ENCODE measurements at places on chromosomes 7 and 10.

GRCh38 chr10:119371704-119372663 lies 164.6 kb downstream of the GRK5 start:
- no peak for DNase-seq

GRCh38 chr10:106935978-106936451 lies 228.5 kb downstream of the SORCS1 start:
- DNase-seq, result peak; percentile 33

- DNase-seq, result no peak
Observed at GRCh38 chr7:29924684-29925083, 64.9 kb downstream of the SCRN1 start.

- no peak for DNase-seq
Observed at GRCh38 chr7:17146621-17147020, 151.8 kb upstream of the AHR start.

GRCh38 chr10:2825841-2826240 lies 241.5 kb upstream of the PFKP start:
- no peak for DNase-seq

DNA sequence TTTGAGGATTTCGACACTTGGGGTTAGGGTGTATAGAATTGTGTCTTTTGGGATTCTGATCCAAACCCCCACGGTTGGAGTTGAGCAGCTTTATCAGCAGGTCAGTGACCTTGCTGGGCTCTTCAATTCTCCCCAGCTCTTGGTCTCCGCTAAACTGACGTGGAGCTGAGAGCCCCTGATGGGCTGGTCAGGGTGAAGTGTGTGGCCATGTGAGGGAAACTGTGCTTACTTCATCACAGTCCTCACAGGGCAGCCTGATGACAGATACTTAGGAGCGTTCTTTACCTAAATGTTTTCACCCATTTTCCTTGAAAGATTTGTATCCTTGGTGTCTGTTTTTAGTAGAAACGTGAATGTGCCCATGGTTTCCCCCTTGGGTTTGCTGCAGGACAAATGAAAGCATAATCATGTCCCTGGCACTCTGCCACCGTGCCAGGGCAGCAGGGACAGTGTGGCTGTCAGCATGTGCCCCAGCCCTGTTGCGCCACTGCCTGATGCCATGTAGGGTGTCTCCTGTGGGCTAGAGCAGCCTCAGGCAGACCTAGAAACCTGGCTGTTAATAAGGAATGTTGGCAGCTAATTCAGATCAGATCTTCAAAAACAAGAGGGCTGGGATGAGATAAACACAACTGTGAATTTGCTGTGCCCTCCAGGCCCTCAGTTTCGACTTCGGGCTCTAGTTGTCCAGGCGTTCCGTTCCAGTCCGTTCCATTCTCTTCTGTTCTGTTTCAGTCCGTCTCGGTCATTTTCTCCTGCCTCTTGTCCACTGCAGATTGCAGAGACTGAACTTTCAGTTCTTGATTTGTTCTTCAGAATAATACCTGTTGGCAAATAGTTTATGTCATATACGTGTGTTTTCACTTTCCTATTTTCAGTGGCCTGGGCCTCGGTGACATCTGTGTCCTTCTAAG lies 96.8 kb downstream of the TRRAP start:
- no peak for DNase-seq

DNA sequence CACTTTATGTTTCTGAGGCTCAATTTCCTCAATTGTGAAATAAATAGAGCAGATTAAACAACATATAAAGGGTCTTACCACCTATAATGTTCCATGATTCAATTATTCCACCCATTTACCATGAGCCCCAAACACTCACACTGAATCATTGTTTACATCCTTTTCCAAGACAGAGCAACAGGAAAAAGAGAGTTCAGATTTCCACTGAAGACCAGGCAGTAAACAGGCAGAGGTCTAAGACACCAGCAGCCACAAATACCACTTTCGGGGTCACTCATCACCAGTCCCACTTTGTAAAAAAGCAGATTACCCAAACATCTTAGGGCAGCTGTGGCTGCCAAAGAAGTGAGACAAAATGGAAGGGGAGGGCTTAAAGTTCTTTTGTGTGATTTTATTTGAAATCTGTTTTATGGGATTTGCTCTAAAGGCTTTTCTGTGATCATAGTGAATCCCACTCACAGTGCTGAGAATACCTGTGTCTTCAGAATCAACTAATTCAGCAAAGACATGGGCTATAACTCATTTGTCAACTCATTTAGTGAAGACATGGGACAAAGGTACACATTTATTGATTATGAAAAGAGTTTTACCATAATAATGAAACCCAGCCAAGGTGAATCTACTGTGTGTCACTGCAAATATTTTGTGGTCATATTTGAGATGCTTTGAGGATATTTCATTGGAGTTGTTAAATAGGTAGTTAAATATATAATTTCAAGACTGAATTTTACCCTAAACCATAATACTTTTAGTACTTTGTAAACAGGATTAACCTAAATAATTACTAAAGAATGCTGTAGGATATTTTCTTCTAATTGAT lies 24.8 kb upstream of the DLD start:
- DNase-seq, result no peak

GRCh38 chr7:117986645-117987269 lies 113.5 kb upstream of the CTTNBP2 start:
- no peak for DNase-seq

DNA sequence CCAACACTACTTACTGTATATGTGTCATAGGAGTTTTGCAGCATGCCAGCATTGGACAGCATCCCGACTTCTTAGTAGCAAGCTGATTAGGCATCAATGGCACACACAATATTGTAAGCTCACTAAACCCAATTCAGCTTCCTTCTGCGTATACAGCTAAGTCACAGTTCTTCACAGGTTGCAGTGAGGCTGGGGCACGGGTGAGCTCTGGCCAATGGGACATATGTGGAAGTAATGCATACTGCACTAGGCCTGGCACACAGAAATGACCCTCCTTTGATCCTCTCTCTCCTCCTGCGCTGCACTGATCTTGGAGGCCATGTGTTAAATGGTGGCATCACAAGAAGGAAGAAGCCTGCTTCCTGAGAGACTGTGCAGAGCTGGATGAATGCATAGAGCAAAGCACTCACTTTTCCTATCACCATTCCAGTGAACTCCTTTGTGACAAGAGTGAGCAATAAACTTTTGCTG lies 11.9 kb downstream of the RAB11FIP2 start:
- DNase-seq, result no peak

DNA sequence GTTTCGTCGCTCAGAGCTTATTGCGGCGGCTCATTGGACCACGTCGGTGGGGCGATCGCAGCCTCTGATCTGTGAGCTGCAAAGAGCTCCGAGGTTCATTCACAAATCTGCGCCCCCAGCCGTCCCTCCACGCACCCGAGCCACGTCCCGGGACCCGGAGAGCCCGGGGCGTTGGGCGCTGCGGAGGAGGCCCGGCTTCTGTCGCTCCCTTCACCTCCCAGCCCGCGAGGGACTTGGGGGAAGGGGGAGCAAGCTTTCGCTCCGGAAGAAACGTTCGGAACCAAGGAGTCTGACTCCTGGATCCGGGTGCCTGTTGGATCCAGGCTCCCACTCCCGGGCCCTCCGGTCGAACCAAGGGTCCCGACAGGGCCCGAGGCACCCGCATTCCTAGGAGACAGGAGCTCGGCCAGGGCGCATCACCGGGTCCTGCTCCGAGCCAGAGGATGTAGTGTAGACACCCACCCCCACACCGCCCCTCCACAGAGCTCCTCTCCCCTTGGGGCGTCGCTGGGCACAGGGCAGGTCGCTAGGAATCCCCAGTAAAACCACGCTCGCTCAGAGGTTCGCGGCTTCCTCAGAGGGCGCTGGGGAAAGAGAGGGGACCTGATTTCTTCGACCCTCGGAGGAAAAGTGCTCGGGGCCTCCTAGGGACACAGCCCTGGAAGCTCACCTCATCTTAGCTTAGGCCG lies 7.9 kb upstream of the EN2 start:
- DNase-seq, result no peak

DNA sequence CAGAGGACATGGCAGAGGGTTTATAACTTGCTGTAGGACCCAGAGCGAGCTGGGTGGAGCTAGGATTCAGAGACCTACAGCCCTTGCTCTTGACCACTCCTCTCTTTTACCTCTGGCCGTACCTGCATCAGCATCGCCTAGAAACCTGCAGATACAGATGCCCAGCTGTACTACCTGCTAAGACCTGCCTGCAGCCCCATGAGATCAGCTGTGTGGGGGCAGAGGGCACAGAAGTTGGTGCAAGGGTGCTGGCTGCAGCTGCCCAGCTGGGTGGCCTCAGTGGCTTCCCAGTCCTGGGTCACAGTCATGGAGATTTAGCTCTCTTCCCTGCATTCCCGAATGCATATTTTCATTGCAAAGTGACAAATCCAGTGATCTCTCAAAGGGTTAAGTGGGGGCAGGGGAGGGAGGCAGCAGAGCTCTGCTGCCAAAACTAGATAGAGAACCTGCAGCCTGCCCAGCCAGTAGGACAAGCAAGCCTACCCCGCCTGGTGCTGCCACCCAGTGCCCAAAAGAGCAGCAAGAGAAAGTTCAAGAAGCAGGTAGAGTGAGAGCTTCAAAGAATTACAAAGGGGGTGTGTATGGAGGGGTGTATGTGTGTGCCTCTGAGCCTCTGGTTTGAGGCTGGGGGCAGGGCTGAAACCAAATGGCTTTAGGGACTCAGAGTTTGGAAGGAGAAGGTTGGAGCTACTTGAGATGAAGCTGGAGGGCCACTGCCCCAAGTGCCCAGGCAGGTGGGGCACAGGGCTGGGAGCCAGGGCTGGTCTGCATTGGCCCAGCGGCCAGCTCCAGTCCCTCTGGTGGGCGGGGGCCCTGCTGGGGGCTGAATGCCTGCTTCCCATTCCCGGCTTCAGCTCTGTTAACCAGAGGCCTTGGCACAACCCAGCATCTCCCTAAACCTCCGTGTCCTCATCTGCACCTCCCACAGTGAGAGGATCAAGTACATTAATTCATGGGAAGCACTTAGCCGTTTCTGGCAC lies 6.9 kb downstream of the FAM241B start:
- DNase-seq, result no peak

DNA sequence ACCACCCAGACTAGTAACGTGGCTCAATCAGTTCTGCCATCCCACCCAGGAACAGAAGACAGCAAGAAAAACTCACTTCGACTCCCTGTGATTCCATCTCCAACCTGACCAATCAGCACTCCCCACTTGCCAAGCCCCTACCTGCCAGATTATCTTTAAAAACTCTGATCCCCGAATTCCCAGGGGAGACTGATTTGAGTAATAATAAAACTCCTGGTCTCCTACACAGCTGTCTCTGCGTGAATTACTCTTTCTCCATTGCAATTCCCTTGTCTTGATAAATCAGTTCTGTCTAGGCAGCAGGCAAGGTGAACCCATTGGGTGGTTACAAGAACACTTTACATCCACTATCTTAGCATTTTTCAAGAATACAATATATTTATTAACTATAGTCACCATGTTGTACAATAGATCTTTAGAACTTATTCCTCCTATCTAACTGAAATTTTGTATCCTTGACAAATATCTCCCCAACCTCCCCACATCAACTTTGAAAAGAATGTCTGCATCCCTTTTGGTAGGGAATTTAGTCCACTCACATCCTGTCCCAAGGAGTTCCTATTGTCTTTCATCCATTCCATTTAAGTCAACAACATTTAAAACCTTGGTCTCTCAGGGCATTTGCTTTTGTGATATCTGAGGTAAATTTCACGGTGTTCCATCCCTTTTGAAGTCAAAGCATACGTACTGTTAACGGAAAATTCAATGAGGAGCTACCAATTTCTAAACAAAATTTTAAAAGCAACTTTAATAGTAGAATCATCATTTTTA lies 163.7 kb downstream of the MACC1 start:
- no peak for DNase-seq

- peak; percentile 16 for DNase-seq
Observed at GRCh38 chr7:23373151-23374004, 74.2 kb downstream of the MALSU1 start.

GRCh38 chr7:39416866-39417265 lies 149.3 kb upstream of the YAE1 start:
- no peak for DNase-seq

DNA sequence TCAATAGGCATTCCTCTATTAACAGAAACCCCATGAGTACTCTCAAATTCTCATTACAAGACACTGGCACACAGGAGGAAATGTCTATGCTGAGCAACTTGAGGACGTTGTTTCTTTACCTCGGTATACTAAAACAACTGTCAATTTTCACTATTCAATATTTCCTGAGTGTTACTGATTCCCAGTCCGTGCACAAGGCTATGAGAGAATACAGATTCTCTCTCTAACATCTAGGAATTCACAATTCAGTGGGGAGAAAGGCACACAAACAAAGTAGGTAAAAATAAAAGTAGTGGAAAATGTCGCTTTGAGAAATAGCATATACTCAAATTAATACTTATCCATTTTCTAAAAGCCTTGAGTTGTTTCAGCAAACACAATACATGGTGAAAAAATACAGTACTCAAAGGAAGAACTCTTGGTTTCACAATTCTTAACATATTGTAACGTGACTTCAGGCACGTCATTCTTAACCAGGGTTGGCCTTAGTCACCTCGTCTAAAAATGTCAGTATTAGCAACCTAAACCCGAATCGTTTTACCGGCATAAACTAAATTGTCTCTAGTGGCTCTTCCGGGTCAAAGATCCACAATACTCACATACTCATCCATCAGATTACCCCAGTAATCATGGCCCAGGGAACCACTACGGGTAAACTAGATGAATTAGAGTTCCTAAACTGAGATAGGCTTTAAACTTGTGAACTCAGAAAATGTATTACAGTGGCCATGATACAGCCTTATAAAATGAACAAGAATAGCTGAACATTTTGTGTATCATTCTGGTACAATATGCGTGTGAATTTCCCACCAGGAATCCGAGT lies 1.5 kb downstream of the IPMK start:
- no peak for DNase-seq

- no peak for DNase-seq
Observed at GRCh38 chr10:19730907-19731217, 85.4 kb upstream of the PLXDC2 start.

DNA sequence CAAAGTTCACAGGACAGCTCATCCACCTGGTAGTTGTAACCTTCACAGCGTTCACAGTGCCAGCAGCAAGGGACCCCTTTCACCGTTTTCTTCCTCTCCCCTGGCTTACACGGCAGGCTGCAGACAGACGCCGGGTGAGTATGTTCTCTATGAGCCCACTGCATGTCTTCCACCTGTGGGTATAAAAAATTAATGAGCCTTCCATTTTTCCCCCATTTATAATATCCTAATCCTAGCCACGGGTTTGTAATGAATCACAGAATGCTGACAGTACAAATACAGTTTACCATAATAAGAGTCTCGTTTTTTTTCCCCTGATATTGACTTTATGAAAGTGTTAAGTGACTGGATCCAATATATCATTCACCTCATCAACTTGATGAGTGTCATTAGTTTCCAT lies 719.0 kb downstream of the GRM8 start:
- no peak for DNase-seq
